ENCODE measurements at places on chromosomes 4 and X.
A peak's percentile ranks its signal among the peaks of the same experiment; 100 is the strongest.

- peak; percentile 21 for DNase-seq
These were observed 574 bp upstream of the CFAP97 start for GRCh38 chr4:185204238-185204910.

DNA sequence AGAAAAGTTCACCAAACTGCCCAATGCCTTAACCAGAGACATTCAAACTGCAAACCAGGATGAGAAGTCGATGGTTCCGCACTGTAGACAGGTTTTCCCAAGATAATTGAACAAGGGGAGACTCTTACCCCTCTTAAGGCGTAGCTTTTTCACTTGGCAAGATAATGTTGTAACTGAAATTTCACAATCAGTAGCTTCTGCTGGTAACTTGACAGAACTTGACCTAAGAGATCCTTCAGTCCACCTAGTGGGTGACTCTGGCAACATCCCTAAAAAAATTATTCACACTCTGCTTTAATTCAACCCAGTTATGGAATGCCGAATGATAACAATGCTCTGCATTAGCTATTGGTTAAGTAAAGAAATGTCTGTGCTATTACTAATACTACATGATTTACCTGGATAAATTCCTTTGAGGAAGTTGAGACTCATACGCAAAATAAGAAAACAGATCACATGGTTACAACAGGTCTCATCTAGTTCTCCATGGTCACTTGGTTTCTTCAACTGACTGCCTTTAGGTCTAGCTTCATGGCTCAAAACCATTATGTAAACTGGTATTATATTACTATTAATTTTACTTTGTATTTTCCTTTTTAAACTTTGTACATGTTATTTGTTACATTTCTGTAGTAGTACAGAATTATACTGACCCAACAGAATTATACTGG, 9.1 kb downstream of the ELF2 start:
- DNase-seq = no peak

- no peak for DNase-seq
These were observed 569 bp downstream of the ARFIP1 start for GRCh38 chr4:152780267-152780778.

DNA sequence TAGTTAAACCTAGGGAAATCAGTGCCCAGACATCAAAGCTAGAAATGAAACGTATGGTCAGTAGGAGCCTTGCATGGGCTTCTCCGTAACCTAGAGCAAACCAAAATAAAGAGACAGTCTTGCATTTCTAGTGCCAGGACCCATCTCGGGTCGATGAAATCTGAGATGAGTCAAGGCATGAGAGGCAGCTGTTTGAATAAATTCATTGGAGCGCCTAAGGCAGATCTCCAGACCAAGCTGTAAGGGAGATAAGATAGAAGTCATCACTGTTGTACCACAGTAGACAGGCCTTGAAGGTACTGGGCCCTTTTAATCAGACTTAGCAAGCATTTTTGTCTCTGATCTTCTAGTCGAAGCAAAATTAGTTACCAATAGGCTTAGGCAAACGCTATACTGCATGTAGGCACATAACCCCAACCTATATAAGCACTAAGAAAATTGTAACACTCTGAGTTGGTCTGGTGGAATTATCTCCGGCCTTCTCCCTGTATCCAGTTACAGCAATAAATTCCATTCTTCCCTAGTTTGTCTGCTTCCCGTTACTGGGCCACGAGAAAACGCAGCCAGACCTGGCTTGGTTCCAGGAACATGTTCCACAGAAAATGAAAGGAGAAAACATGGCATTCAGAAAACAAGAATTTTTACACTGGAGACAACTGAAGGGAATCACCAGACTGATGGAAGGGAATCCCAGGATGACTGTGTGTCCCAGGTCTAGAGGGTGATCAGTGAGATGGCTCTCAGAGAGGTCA, 21.1 kb upstream of the PAPSS1 start:
- DNase-seq = peak; percentile 25

DNA sequence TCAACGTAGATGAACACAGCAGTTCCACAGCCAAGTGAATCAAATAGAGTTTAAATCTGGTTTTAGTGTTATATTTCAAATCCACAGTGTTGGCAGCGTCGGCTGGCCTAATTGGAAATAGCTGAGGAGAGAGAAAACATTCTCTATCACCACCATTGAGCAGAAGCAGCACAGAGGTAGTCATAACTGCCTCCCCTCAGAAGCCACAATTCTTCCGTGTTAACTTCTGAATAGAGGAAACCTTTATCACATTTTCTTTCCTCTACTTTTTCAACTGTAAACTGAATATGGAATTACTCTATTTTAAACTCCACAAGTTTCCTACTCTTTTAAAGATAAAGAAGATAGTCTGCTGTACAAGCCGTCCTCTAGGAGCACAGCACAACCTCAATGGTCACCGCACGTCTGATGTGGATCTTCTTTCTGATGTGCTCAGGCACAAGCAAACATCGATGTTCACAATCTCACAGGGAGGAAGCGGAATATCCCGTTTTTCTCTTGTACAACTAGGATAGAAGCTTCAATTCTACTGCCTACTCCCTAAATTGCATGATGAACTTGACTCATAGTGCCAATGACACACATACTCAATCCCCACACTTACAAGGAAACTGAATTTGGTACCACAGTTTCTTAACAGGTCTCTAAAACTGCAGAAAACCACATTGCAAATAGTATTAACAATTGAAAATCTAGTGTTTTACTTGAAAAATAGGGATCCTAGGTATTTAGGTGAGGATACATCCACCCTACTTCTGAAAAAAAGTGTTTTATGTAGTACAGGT, 217.8 kb upstream of the ETNPPL start:
- DNase-seq = peak; percentile 10

DNA sequence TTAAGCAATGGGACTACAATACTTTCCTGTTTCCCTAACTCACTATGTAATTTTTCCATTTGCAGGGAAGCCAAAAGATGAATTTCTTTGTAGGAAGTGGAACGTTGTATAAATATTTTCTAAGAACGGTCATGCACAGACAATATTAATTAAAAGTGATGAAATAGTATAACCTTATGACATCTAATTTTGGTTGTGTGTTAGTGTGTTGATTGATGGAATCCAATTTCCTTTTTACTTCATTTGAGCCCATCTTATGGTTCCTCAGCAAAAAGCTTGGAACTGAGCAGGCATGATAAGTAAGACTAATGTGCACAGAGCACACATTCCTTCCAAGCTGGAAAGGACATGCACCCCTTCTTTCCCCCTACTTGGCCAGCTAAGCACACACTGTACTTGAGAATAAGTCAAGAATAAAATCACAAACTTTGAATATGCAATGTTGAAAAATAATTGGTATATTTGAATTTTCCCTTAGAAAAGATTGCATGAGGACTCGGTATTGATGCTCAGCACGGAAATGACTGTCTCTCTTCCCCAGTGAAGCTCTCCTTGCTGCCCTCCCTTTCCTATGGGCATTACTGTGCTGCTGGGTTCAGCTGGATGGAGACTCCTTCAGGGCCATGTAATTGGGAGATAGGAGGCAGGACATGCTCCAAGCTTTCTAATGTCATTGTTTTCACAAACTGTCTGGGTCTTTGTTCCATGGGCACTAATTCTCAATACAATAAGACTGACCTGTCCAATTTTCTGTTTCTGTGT, 19.2 kb upstream of the PDLIM3 start:
- no peak for DNase-seq

GRCh38 chr4:7002336-7002735, 40.8 kb upstream of the TADA2B start:
- no peak for DNase-seq

GRCh38 chr4:118985170-118986000, 96.7 kb downstream of the SYNPO2 start:
- no peak for DNase-seq

- DNase-seq = no peak
These were observed 7.4 kb downstream of the PSAPL1 start for GRCh38 chr4:7427361-7427760.

GRCh38 chr4:75834772-75835154, 67.5 kb downstream of the PPEF2 start:
- no peak for DNase-seq

- DNase-seq = peak; percentile 85
These were observed at the start of gene ING2 for GRCh38 chr4:183504930-183505610. Gene ING2 (plus strand): TSS chr4:183505058. CDS start chr4:183505196, 138 bp downstream.

DNA sequence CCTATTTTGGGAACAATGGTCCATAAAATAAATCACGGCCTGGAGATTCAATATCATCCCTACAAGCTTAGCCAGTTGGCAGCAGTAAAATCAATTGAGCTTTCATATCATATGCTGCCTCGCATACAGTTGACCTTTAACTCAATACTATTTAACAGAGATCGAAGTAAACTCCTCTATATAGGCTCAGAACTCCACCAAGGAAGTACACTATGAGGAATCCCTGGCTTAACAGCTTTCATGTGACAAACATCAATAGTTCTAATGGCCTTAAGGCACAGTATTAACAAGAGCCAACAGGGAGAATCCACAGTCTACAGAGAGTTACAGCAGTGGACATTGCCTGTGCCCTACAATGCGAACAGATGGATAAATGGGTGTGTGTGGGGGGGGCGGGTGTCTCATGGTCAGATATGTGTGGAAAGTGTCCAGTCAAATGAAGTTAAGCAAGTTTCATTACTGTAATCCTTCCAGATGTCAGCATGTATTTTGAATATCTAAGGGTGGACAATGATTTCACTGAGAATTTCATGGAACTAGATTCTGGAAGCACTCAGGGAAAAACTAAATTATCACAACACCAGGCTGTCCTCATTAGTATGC, 98.2 kb upstream of the FAM9B start:
- DNase-seq = no peak

DNA sequence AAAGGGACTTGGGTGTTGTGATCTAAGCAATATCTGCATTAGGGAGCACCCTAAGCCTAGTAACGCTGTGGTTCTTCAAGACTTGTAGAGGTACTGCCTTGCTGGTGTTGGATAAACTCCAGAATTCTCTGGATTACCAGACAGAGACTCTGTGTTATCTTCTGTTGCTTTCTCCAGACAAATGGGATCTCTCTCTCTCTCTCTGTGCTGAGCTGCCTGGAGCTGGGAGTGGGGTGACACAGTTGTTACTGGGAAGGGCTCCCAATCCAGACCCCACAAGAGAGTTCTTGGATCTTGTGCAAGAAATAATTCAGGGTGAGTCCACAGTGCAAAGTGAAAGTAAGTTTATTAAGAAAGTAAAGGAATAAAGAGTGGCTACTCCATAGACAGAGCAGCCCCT, 48.8 kb downstream of the MCUB start:
- DNase-seq = no peak

DNA sequence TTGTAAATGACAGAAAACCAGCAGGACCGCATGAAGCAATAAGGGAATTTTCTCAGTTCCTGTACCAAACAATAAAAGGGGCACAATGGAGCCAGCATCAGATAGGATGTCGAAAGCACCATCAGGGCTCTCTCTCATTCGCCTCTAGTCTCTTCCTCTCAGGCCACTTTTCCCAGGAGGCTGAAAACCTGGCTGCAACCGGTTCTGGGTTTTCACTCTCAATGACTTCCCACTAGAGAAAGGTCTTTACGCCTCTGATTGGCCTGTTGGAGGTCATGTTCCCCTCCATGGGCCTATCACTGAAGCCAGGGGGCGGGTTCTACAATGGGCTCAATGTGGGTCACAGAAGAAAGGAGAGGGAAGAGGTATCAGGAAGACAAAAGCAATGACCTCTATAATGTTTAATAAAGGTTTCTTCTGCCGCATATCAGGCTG, 29.3 kb downstream of the ZNF827 start:
- no peak for DNase-seq

- DNase-seq = peak; percentile 18
These were observed 287.2 kb downstream of the OPHN1 start for GRCh38 chrX:68146054-68146453.

GRCh38 chrX:68685685-68686084, 38.2 kb downstream of the STARD8 start:
- DNase-seq = no peak

- no peak for DNase-seq
These were observed 37.3 kb upstream of the GK2 start for GRCh38 chr4:79445371-79445781.

DNA sequence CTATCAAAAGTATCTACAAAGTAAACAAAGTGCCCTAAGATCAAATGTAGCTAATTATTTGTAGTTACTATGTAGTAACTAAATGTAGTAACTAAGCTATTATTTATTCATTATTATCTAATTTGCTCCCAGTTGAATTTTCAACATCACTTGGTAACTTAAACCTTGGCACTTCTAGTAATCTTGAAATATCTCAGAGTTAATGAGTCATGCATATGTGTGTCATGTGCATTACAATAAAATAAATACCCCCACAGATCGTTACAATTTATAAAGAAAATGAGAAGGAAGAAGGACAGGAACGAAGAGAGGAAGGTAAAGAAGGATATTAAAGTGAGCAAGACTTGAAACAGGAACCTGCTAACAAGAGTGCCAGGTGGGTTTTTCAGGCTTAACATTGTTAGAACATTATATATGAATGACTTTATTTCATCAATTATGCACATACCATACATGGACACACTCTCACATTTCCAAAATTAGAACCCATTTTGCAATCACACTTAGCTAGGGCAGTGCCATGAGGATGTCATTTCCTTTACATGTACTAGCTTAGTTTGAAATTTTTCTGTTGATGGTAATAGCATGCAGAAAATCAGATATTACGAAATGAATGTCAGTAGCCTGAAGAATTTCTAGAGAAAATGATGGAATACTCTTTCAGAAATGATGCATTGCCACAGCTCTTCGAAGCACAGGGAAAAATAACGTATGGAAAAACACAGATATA, 1670.4 kb upstream of the AGA start:
- no peak for DNase-seq

DNA sequence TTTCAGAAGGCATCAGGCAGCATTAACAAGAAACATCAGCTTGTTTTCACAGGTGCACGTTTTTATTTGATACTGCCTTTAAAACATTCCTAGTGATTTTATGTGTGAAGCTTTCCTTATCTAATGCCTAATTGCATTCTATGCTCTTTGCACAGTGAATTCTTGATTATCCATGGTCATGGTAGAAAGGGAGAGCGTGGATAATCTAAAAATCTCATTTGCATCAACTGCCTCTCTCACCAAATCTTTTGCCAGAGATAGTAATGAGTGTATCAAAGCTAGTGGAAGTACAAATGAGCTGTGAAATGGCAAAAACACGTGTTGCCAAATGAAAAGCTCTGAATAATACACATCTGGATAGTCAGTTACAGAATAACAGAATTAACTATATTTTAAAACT, 170.5 kb downstream of the NAA11 start:
- DNase-seq = no peak

DNA sequence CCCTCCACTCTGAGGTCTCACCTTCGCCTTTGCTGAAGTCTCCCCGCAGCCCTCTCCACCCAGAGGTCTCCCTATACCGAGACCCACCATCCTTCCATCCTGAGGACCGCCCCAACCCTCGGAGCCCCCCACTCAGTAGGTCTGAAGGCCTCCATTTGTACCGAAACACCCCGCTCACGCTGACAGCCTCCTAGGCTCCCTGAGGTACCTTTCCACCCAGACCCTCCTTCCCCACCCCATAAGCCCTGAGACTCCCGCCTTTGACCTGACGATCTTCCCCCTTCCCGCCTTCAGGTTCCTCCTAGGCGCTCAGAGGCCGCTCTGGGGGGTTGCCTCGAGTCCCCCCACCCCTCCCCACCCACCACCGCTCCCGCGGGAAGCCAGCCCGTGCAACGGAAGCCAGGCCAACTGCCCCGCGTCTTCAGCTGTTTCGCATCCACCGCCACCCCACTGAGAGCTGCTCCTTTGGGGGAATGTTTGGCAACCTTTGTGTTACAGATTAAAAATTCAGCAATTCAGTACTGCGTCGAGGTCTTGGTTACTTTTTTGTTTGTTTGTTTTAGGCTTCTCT, 5.0 kb downstream of the SOD3 start:
- no peak for DNase-seq

GRCh38 chrX:98068024-98068580, 1184.4 kb downstream of the RPA4 start:
- no peak for DNase-seq
